ENCODE measurements at places on chromosomes 16 and 17.

- DNase-seq, result no peak
These were observed 43.5 kb downstream of the TBX21 start for GRCh38 chr17:47776330-47777197.

GRCh38 chr16:71724320-71724751 lies at the start of gene PHLPP2:
Gene PHLPP2, minus strand, starts transcription at chr16:71724701. Its CDS starts 9,906 bp downstream, at chr16:71714795.
- DNase-seq, result no peak

DNA sequence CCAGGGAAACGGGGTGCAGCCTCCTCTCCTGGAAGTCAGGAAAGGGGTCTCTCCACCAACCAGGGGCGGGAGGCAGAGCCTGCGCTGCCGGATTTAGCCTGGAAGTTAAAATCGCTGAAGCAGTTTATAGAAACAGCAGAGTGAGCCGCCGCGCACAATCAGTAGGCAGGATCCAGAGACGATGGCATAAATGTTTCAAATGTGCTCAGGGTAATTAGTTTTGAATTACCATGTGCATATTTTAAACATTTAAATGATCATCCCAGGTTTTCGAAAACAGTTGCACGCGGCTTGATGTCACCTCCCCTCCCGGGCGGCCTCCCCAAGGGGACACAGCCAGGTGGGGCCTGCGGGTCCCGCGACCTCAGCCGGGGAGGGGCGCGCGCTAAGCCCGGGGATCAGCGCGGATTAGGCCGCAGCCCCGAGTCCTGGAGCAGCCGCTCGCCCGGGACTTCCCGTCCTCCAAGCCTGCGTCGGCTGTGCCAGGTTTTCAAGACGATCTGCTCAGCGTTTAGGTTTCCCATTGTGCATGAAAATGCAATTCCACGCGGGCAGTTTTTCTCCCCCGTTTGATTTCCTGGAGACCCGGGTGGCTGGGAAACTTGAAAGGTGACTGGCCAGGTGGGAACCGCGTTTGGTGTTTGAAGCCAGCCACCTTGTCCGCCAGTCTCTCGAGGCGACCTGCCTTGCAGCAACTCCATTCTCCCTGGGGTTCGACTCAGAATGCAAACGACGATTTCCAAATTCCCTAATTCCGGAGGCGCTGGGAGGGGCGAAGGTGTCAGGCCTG lies 78.3 kb downstream of the RPA1 start:
- DNase-seq, result no peak

GRCh38 chr17:66450008-66450851 lies 147.8 kb downstream of the PRKCA start:
- DNase-seq, result no peak

- no peak for DNase-seq
These were observed 14.6 kb downstream of the FCSK start for GRCh38 chr16:70468776-70469525.

DNA sequence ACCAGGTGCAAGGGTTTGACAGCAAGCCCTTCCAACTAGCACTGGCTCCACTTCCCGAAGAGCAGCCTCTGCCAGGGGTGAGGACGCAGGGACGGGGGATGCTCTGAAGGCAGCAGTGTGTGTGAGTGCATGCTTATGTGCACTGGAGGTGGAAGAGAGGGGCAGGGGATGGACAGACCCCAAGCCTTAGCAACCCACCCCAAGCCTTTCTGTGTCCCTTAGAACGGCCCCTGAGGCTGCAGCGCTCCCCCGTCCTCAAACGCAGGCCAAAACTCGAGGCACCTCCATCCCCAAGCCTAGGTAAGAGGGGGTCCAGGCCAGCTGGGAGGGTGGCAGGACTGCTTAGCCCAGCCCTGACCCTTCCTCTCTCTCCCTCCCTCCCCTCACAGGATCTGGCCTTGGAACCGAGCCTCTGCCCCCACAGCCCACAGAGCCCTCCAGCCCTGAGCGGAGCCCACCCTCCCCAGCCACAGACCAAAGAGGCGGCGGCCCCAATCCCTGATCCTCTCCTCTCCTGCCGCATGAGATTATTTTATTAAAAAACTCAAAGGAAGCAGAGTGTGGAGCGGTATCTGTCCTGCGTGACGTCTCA lies 2.9 kb downstream of the ACD start:
- DNase-seq, result no peak

DNA sequence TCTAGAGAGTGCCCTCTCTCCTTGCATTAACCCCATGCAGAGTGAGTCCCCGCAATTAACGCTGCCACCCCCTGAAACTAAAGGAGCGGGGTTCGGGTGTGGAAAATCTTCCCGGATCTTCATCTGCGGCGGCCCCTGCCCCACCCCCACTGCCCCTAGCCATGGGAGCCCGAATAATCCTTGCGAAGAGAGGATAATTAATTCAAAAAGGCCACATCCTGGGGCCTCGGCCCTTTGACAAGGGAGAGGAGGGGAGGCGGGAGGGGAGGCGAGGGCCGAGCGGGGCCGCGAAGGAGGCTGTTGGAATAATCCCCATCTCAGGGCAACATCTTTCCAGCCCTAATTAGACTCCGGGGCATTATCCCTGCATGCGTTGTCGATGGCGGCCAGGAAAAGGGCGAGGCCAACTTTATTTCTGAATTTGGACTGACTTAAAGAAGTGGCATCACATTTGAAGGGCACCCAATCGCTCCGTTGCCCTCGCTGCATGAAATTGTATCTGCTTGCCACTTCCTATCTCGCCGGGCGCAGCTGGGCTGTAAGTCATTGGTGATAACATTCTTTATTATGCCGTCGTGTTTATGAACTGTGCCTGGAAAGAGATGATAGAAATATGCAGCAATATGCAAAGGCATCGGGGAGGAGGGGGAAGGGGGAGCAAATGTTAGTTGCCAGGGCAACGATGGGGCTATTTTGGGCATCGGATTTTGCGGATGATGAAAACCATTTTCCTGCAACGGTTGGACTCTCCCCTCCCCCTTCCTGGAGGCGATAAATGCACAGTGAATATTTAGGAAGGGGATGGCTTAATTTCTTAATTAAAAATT lies 387.1 kb upstream of the TNRC6C start:
- no peak for DNase-seq

DNA sequence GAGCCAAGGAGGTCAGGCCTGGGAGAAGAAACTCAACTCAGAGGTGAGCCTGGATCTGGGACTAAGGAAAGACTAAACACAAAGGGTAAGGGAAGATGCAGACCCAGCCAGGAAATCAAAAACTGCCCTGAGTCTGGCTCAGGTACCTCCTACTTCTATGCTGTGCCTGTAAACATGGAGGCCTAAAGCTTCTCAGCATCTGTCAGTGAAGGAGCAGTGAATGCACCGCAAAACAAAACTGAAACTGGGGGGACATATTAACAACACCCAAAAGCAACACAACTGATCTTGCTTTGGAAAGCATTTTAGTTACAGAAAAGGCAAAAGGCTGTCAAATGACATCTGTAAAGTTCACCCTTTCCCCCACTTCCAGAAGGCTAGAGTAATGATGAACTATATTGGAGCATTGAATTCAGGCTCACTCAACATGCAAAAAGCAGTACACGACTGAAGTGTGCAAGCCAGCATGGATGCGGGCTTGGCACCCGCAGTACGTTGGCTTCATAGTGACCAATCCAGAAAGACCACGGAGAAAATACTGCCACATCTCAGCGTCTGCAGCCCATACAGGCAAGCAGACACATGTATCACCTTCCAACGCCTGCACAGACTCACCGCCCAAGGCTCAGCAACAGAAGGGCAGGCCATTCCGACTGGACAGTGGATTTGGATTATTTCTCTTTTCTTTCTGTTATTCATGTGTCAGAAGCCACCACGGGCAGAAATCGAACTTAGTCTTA lies 3.8 kb downstream of the TBC1D16 start:
- no peak for DNase-seq

GRCh38 chr17:29617481-29618271 lies 5.0 kb downstream of the CORO6 start:
- DNase-seq, result peak; percentile 88

GRCh38 chr17:53353919-53354351 lies 468.8 kb upstream of the KIF2B start:
- no peak for DNase-seq

- no peak for DNase-seq
These were observed 2.7 kb upstream of the PRSS41 start for GRCh38 chr16:2795395-2796143.

DNA sequence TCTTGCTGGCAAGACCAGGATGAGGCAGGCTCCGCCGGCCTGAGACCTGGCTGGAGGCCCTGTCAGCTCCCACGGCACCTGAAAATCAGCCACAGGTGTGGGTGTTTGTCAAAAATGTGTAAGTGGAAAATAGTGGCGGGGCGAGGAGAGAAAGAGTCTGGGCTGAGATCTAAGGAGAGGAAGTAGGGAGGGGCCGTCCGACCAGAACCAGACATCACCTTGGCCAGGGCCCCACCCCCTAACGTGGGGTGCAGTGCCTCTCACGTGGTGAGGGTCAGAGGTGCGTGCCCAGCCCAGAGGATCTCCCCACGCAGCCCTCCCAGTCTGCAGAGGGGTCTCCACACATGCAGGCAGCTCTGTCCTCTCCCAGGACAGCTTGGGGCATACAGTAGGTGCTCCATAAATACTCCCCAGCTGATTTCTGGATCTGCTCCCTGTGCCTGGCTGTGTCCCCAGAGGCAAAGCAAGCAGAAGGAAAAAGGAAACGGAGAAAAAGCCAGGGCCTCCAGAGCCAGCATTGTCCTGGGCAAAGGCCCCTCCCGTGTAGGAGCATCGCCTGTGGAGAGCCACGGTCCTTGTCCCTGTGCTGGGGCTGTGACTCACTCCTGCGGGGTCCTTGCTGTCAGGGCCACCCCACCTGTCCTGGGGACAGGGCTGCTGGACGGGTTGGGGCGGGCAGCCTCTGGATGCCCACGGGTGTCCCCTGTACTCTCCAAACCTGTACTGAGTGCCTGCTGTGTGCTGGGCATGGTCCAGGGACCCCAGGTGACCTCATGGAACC lies 16.7 kb downstream of the ZFPM1 start:
- peak; percentile 42 for DNase-seq

DNA sequence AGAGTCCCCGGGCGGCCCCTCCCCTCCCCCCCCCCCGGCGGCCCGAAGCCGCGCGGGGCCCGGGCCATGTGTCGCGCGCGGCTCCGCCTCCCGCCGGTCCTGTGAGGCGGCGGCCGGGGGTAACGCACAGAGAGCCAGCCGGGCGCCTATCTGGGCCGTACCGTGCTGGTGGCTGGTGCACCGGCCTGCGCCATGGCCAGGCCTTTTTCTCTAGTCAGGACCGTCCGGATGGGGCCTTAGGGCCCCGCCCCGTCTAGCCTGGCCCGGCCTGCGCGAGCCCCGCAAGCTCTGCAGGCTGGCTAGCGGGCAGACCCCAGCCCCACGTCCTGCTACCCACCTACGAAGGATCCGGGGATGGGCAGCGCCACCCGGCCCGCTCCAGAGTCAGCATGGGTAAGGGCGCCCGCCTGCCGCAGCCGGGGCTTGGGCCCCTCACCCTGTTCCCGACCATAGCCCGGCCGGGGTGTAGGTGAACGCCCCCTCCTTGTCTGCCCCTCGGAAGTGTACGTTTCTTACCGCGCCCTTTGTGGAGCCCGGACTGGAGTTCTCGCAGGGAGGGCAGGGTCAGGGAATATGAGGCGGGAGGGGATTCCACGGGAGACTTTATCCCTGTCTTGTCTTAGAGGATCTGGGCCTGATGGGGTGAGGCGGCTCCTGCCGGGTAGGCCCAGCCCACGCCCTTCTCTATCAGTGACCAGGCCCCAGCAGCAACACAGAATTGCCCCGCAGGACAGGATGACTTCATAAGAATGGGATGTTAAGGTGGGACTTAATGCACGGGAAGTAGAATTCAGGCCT lies at the start of gene CENPT:
Gene CENPT (minus strand): TSS at position 630 of the 798 bp plus-strand sequence. CDS start 13,834 bp downstream, outside the sequence.
- no peak for DNase-seq

- DNase-seq, result no peak
These were observed 93.9 kb upstream of the FA2H start for GRCh38 chr16:74868501-74868900.

GRCh38 chr16:27514806-27515205 lies 34.9 kb downstream of the GTF3C1 start:
- DNase-seq, result no peak

DNA sequence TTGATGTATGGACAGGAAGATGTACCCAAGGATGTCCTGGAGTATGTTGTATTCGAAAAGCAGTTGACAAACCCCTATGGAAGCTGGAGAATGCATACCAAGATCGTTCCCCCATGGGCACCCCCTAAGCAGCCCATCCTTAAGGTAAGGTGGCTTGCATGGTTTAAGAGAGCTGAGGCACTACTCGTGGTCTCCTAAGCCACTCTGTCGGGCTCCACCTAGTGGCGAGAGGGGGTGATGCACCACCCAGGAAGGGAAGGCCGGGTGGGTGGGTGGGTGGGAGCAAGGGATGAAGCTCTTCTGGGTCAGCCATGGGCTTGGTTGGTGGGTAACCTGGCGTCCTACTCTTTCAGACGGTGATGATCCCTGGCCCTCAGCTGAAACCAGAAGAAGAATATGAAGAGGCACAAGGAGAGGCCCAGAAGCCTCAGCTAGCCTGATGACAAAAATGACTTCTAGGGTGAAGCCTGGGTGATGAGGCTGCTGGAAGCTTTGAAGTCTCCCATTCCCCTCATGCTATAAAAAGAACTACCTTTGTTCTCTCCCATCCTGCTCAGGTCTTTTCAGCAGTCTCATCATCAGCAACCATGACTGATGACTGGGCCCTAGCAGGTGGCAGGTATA lies 21.5 kb downstream of the GPR179 start:
- peak; percentile 72 for DNase-seq

- no peak for DNase-seq
These were observed 12.3 kb downstream of the FOXL1 start for GRCh38 chr16:86590501-86591144.

- DNase-seq, result no peak
These were observed 23.8 kb downstream of the COTL1 start for GRCh38 chr16:84593825-84594724.

- peak; percentile 30 for DNase-seq
These were observed 24.2 kb downstream of the PLD6 start for GRCh38 chr17:17181666-17182597.

DNA sequence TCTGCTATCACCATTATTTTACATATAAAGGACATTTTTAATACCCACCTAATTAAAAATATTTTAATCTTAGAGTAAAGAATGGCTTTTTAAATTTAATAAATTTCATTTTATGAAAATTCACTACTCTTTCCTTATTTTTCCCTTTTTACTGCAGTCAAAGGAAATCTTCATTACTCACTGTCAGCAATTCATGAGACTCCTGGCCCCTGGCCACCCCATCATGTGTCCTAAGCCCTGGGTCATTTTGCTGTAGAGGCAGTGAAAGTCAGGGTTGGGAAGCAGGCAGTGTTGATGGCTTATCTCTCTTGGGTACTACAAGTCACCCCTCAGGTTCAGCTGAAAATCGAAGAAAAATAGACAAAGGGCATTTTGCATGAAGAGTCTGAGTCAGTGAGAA lies 468.6 kb upstream of the CCL2 start:
- DNase-seq, result no peak

DNA sequence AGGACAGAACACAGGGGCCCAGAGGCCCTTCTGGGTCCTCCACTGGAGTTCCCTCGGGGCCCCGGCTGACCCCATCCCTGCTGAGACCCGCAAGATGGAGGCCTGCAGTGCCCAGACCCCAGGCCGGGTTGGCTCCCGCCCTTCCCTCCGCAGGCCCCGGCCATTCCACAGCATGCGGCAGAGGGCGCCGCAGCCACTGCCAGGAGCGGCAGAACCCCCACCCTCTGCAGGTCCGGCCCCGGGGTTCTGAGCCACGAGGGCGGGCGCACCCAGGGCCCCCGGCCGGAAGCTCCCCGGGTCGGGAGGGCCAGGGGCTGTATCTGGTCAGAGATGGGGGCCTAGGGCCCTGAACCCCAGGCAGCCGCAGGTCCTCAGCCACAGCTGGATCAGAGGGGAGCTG lies 2.4 kb upstream of the PERCC1 start:
- DNase-seq, result peak; percentile 37

- DNase-seq, result no peak
These were observed 17.3 kb downstream of the COG1 start for GRCh38 chr17:73210002-73210678.

- no peak for DNase-seq
These were observed 41.8 kb downstream of the CYB5D2 start for GRCh38 chr17:4184811-4185210.

Data from stimulated activated CD4-positive, alpha-beta T cell treated with anti-CD3 and anti-CD28 coated beads, Interleukin-1b, Interleukin-23, amount 100 ng/mL, for 4 hours (primary cell).